Karpas-422 (cell line): ENCODE measurements at places on chromosomes 3 and 15. TPM values are rescaled to one million over a fixed set of nuclear protein-coding genes. Genes with fewer than 3 reads are reported as not detected.

DNA sequence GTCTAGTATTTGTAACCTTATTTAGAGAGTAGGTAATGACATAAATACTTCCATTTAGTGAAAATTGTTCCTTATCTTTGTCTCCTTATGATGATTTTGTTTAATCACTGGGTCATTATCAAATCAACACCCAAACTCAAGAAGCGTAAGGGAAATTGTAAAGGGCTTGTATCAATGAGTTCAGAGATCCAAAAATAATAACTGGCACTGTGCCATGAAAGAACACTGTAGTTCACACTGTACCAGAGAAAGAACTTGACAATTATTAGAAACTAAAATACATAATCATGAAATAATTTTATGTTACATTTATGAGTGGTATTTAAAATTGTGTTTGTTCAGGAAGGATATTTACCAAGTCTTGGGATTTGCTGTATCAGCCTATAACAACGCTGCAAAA is 895.4 kb downstream of the FHIT start:
- DNase-seq: no peak

GRCh38 chr3:33060609-33061337 is 36.2 kb downstream of the GLB1 start:
- DNase-seq: peak; percentile 63

Gene PXYLP1
- total RNA-seq: 1.7 and 4.6 TPM in 2 replicates

Gene DCUN1D1
- 24.1 and 70.1 TPM in 2 replicates for total RNA-seq

Gene SYNPR
- total RNA-seq: not detected in 2 replicates

Gene STRA6
- 0.18 TPM in 1 of 2 replicates, not detected in the other for total RNA-seq

Gene ACKR4
- total RNA-seq: 7.4 and 8.4 TPM in 2 replicates
